ENCODE measurements at places on chromosomes 5 and 9.
A peak's percentile ranks its signal among the peaks of the same experiment; 100 is the strongest.

DNA sequence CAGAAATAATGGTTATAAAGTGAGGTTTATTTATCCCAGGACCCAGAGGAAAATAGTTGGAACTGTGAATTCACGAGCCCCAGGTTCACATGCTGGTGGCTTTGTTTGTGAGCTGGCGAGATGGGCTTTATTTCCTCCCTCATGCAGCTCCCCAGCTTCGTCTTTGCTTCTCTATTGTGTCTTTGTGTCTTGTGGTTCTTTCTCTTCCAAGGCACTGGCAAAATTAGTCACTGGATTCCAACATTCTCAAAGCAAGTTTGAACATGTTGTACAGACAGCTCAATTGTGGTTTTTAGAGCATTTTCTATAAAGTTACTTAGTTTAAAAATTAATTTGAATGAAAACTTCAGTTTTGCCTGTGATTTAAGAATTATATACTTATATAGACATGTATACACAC, 7.2 kb downstream of the NDUFS6 start:
- DNase-seq, result no peak

- DNase-seq, result no peak
Measured at GRCh38 chr9:122420315-122420714, 49.5 kb downstream of the PTGS1 start.

DNA sequence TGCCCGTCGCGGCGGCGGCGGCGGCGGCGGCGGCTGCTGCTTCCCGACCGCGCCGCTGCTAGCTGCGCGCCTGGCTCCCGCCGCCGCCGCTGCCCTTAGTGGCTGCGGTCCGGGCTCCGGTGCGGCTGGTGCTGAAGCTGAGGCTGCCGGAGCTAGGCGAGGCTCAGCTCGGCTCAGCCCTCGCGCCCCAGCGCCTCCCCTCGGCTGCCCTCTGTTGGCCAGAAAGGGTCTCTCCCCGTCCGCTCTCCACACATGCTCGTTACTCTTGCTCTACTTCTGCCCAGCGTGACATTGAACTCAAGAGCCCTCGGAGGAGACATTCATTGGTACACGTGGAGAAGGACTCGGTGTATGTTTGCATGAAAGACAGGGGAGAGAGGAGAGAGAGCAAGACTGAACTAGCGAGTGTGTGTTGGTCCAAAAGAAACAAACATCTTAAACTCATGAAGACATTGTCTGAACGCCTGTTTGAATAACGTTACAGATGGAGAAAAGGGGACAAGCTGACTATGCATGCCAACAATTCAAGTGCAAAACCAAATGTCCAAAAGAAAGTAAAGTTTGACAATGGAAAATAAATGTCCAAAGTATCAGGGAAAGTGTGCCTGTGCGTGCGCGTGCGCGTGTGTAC, at the start of gene HCN1:
HCN1 (minus strand) TSS at position 175 of the 631 bp plus-strand sequence.
- peak; percentile 56 for DNase-seq

DNA sequence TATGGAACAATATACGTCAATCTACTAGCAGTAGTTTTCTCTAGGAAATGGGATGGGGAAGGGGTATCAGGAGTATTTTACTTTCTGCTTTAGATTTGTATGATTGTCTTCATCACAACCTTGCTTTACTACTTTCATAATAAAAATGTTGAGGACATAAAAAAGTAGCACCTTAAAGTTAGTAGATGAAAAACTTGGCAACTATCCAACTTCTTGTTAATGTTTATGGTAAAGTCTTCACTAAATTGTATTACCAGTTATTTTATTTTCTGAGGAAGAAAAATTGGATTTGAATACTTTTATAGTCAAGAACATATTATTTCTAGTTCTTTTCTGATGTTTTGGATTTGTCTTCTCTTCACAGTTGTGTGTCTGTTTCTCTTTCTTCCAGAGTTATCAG, 372.1 kb downstream of the ARRDC3 start:
- DNase-seq, result no peak

GRCh38 chr9:98324801-98325200, 69.4 kb upstream of the TBC1D2 start:
- no peak for DNase-seq

DNA sequence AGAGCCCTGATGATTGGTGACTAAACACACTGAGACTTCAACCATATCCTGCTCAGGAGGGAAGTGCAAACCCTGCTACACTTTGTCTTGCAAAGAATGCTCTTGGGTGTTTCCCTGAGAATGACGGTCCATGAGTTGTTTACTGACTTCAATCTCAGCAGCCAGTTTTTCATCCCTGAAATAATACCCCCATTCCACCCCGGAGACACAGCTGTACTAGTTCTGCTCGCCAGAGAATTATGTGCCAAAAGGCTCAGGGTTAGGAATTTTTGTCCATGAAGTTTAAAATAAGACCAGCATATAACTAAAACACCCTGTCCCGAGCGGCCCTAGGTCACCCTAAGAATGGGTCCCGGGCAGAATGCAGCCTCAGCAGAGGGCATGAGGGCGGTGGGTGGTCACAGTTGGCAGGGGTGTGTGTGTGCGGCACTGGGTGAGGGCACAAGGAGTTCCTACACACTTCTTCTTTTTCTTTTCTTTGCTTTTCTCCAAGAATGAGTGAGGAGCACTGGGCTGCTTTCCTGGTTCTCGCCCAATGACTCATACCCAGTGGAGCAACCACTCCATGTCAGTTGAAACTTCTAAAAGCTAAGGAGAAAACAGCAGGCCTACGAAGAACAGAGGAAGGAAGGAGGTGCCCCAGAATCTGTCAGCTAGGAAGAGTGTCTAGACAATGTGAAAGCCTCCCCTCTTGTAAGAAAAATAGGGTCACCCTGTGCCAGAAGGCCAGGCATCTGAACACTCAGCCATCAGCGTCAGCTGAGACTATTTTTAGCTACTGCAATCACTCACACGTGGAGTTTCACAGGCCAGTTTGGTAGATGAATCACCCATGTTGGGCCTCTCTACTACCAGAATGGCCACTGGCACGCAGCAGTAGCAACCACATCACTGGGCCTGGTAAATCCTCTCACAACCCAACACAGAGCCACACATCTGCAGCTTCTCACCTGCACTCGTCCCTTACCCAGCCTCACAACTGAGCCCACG, 105.9 kb downstream of the DPYSL3 start:
- DNase-seq, result no peak

- no peak for DNase-seq
Measured at GRCh38 chr9:108133680-108134079, 644.1 kb upstream of the KLF4 start.

DNA sequence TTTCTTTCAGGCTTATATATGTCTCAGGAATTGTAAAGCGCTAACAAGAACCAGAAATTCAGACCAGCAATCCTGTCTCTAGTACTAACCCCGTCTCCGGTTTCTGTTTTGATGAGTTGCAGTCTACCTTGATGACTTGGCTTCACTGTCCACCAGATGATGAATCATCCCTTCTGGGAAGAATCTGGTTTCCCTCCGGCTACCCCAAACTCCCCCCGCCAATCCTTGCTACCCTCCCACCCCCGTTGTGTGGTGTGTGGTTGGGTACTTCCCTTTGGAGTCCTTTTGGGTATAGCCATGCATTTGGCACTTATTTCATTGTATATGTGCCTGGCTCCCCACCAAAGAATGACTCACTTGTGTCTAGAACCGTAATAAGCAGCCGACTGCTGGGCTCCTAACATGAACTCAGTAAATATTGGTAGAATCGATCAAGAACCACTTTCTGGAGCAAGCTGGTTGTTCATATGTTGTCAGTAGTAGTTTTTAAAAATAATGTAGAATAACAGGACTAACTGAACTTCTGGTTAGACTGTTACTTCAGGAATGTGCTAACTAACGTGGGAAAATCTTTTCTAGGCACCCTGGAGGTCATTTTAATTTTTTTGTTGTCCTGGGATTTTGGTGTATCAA, 8.3 kb upstream of the TGFBI start:
- no peak for DNase-seq

- no peak for DNase-seq
Measured at GRCh38 chr5:6859951-6860638, 146.9 kb downstream of the TENT4A start.

GRCh38 chr5:110264661-110265060, 461.8 kb downstream of the TMEM232 start:
- DNase-seq, result no peak

- DNase-seq, result peak; percentile 47
Measured at GRCh38 chr9:136949239-136949816, 2.7 kb upstream of the LCN12 start.

GRCh38 chr5:177431317-177432142, 5.1 kb downstream of the GRK6 start:
- no peak for DNase-seq

DNA sequence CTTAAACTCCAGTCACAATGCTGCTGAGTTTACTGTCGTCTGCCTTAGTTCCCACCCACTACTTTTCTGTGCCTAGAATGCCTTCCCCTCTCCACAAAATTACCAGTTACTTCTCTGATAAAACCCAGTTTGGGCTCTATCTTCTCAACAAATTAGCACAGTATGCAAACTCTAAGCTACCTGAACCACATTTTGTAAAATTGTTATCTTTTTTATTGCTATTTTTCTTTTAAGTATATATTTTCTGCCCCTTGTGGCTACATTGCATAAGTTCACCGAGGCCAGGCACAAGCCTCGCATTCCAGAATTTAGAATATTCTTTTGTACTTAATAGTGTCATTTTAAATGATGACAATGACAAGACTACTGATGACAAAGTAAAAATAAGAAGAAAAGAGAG, 60.0 kb downstream of the POU5F2 start:
- no peak for DNase-seq

DNA sequence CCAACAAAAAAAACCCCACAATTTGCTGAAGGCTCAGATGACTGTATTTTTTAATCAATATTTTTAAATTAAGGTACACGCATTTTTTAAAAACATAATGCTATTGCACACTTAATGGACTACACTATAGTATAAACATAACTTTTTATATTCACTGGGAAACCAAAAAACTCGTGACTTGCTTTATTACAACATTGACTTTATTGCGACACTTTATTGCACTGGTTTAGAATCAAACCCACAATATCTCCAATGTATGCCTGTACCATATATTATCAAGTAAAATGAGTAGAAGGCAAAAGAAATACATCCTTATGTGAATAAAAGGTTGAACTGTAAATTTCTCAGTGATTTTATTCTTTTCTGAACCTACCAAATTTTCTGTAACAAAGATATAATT, 53.7 kb downstream of the RICTOR start:
- no peak for DNase-seq

- DNase-seq, result no peak
Measured at GRCh38 chr5:132389585-132390286, 20.2 kb downstream of the SLC22A5 start.

DNA sequence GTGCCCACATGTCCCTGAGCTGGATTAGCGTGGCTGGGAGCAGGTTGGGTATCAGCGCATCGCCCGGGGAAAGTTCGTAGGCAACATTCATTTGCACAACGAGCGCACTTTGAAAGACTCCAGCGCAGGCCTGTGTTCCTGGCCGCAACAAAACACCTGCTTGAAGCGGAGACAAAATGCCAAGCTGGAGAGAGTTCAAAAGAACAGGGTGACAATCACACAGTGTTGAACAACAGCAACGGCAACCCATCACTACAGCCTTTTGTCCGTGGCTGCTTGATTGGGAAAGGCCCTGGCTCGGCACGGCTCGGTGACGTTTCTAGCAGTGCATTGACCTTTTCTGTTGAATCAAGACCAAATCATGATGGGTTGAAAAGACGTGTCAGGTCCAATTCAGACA, 336.3 kb downstream of the IRX1 start:
- DNase-seq, result no peak

GRCh38 chr5:103041071-103041676, 78.8 kb downstream of the GIN1 start:
- no peak for DNase-seq

- DNase-seq, result no peak
Measured at GRCh38 chr5:1737790-1738405, 61.7 kb downstream of the MRPL36 start.

DNA sequence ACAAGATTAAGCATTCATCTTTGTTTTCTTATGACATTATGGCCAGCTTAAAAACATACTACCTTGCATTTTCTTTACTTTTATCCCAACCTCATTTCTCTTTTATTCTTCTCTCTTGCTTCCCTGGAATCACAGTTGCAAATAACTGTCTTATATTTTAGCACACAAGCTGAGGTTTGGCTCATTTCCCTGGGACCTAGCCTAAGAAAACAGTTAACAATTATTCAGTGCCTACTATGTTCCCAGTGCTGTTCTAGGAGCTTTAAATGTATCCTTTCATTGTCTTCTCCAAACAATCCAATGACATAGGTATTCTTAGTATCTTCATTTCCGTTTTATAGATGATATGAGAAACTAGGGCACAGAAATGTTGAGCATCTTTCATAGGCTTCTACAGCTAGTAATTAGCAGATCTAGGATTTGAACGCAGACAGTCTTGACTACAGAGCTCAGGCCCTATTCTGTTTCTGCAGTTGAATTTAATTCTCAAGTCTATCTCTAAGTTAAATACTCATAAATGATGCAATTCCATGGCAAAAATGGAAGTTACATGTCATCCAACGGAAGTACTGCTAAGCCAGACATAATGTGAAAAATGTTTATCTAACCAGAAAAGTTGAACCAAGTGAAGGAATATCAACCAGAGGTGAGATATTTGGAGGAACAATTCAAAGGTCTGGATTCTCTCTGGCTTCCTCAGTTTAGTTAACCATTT, 52.3 kb upstream of the MTAP start:
- no peak for DNase-seq

GRCh38 chr9:92846662-92847145, 31.1 kb downstream of the ZNF484 start:
- no peak for DNase-seq

DNA sequence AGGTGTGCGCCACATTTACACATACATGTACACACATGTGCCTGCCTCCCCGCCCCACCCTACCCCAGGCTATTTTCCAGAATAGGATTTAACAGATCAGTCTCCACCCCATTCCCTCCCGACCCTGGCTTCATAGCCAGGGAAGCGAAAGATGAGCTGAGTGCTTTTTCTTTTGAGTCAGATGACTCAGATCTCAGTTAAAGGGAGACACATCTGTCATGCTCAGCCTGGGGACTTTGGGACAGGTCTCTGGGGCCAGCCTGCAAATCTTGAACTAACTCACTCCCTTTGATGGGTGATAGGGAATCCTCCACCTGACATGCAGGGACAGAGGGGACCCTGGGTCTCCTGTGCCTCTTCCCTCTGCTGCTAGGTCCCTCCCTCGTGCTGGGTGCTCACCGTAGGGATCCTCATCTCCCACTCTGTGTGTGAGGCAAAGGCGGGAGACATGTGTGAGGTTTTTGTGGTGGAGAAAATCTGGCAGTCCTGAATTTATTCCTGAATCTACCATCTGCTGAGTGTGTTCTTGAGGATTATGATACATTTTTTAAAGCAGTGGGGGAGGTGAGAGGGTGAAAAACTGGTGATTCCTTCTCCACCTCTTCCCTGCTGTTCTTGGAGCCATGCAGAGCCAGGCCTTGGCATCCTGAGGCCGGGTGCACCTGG, 37.7 kb downstream of the NEUROG1 start:
- no peak for DNase-seq

GRCh38 chr9:4020755-4021296, 279.0 kb downstream of the GLIS3 start:
- no peak for DNase-seq

DNA sequence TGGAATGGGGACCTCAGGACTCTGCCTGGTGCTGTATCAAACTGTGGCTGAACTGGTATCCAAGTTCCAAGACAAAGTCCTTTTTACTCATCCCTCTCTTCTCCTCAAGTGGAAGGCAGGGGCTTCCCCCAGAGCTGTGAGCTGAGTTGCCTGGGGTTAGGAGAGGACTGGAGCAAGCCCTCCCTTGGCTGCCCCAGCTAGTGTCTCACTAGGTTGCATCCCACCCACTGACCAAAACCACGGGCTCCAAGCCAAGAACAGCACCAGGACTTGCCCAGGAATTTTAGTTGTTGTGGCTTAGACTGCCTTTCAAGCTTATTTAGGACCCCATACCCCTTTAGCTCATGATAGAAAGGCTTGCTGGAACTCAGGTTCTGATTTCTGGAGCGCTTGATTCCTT, 158.7 kb upstream of the TNC start:
- DNase-seq, result no peak

Measured in liver (tissue), 10 donors.